ENCODE measurements at places on chromosomes 2 and 18.

DNA sequence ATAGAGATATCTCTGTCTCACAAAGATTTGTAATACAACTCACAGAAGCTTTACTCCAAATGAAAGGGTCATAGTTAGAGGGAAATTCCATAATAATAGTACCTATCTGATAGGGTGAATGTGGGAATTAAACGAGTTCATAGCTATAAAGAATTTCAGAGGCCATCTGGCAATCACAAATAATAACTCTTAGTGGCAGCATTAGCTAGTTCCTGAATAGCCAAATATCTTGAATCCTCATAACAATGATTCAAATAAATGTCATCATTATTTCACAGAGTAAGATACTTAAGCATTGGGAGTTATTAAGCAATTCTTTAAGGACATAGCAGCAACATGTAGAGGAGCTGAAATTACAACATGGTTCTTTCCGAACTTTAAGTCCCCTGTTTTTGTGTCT, 1265.0 kb upstream of the PIK3C3 start:
- DNase-seq: no peak

GRCh38 chr2:178105566-178105965, 6.7 kb upstream of the RBM45 start:
- DNase-seq: no peak

DNA sequence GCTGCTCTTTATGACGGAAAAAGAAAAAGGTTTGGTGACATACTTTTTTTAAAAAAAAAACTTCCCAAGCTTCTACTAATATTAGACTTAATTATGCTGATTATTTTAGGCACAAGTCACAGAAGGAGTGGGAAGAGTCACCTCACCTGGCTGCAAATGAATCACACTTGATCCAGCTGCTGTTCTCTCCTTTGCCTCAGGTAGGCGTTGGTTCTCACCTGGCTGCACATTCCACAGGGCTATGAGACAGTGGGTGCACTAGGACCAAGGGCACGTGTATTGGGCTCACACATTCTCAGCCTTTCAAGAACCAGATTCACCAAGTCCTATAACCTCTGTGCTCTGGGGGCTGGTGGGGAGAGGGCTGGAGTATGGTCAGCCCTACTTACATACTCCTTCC, 93.3 kb downstream of the TGFA start:
- no peak for DNase-seq

DNA sequence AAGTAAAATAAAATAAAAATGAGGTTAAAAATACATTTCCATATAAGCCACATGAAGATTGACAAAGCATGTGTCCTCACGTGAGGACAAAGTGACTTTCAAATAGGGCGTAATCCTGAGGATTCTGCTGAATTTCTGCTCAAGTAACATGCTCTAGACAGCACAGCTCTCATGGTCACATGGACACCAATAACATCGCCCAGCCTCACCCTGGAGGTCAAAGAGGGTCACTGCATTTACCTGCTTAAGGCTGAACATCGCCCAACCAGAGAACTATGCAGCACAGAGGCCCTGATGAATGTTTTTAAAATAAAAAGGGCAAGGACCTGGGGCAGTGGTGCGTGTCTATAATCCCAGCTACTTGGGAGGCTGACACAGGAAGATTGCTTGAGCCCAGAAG, 30.2 kb downstream of the TGFBRAP1 start:
- no peak for DNase-seq

DNA sequence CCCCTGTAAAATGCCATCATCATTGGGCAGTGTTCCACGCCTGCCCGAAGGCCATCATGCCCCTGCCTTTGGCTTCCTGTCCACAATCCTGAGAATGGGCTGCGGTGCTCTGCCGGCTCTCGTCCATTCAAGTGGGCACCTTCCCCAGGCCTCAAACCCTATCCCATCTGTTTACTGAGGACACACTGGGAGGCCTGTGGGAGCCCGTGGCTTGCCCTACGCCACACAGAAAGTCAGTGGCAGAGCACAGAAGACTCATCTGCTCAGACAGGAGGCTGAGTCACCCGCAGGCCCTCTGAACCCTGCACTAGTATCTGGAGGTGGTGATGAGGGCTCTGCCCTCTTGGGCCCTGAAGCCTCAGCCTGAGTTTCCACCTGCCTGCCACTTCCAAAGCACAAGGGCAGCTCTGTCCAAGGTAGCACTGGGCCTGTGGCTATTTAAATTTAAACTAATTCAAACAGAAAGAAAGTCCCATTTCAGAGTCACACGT, 19.1 kb upstream of the ANKRD53 start:
- no peak for DNase-seq

DNA sequence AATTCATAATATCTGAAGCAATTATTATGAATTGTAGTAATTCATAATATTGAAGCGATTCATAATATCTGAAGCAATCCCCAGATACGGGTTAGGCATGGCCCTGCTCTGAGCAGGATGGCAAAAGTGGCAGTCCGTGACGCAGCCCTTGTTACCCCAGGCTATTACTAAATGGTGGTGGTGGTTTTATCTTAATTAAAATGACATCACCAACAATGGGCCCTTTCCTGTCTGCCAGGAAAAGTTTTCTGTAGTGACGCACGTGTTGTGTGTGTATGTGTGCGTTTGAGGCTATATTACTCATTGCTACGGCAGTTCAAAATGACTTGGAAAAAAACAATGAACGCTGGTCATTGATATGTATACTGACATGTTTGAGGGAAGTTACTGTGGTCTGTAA, 10.6 kb upstream of the MOCOS start:
- DNase-seq: no peak

DNA sequence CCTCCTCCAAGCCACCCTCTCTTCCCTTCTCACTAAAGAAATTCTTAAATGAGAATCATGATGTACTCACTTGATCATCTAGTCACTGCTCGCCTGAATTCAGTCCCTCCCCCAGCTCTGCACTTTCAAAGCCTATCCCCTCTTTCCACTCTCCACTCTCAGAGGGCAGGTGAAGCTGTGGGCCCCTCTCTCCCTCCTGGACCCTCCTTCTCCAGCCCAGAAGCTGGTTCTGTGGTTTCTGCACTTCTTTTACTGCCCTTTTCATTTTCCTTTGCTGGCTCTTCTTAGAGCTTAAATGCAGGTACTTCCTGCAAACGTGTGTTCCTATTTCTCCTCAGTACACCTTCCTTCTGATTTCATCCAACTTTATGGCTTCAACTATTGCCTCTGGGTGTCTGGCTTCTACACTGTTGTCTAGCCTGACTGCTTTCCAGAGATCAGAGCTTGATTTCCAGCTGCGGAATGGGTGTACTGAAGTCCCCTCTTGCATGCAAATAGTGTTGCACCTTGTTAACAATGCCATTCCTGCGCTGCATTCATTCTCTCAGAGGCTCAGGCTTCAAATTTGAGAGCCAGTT, 15.3 kb upstream of the TXNDC2 start:
- no peak for DNase-seq

DNA sequence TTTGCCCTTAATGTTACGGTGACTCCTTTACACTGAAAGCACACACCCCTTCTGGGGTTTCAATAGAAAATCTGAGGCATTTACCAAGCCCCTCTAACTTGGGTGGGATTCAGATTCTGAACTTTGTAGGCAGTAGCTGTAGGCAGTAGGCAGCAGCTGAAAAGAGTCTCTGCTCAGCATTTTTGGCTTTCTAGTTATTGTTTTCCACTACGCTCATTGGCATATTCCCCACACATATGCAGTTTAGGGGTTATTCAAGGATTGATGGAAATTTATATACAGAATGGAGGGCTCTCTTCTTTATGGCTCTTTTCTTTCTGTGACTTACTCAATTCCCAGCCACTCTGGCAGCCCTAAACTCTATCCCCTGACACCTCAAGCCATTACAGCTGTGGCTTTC, 232.7 kb upstream of the REV1 start:
- no peak for DNase-seq

GRCh38 chr2:50374711-50375110, 657.2 kb downstream of the NRXN1 start:
- no peak for DNase-seq

- DNase-seq: no peak
Measured at GRCh38 chr2:177589186-177589585, 196.6 kb downstream of the AGPS start.

GRCh38 chr18:48138660-48139430, 208.4 kb upstream of the SMAD2 start:
- no peak for DNase-seq

DNA sequence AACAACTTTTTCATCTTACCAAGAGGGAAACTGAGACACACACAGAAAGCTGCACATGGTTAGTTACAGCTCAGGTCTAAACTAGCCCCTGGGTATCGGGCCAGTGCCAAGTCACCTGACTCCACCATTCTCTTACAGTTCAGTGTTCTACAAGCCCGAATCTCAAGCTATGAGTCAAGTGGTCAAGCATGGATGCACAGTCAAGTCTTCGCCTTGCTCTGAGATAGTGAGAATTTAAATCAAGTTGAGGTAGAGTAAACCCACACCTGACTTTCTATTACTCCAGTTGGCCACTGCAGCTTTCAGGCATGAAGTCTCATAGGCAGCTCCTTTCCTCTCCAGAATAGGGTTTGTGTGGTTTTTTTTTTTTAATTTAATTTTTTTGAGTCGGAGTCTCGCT, 34.5 kb upstream of the ARL5A start:
- no peak for DNase-seq

DNA sequence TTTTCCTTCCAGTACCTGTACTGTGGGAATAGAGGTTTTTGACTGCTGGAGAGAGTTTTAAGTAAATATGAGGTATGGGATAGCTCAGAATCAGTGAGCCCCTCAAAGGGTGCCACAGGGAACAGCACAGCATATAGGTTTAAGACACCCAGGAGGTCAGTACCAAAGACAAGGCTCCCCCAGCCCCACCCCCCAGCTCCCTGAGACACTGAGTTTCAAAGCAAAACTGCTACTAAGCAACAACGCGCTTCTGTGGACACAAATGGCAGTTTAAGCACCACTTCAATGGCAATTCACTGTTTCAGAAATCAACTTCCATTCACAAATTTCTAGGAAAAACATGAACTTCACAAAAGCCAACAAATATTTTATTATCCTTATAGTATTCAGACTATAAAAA, 15.2 kb downstream of the E2F6 start:
- DNase-seq: no peak

GRCh38 chr2:15788455-15788829, 151.9 kb upstream of the MYCN start:
- DNase-seq: no peak

DNA sequence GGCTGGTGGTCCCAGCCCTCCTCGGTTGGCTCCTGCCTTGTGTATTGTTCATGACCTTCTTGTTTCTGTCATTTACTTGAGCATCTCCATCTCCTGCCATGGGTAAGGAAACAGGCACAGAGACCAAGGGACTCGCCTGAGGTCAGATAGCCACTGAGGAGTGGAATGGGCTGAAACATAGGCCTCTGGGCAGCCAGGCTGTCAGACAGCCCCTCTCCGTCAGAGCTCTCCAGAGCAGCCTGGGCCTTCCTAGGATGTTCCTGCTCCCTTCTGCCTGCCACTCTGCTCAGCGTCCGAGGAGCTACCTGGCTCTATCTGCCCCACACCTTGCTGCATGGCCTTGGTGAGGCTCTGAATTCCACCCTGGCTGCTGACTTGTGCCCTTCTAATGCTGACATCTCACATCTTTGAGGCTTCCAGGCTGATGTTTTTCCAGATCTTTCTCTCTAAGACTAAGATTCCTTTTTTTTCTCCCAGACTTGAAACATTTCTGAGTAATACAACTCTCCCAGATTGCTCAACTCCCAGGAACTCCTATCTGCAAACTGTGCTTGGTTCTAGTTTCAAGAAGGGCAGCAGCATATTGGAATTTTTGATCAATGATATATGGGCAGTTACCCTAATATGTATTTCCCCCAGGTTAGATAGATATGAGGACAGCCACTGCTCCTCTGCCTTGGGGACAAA, 67.7 kb downstream of the MCFD2 start:
- DNase-seq: no peak

DNA sequence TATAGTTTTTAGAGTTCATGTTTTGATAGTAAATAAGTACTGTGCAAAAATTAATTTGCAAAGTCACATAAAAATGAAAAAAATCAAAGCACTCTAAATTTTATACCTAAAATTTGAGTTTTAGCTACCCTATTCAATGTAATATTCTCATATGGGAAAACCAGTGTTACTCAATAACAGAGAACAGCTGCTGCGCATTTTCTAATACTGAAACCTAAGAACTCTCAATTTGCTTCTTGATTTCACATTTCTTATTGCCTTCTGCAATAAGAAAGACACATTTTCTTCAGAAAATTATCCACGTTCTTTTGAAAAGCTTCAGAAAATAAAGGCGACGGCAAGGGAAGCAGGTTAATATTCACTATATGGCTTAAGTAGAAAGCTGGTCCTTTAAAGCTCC, 199.1 kb upstream of the CCDC150 start:
- DNase-seq: no peak

DNA sequence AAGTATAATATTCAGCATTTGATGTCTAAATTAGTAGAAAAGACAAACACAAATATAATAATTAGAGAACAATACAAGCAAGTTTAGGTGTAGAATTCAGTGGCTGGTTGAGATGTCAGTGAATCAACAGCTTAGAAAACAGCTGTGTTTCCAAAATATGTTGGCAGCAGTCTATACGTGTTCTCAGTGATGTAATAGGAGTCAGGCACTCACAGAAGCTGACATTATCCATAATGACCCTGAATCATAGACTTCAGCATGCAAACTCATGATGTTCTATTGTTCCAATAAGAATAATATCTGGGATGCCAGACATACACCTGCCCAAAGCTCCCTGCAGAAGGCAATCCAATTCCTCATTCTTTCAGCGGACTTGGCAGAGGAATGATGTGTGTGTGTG, 164.7 kb downstream of the SLC8A1 start:
- DNase-seq: no peak

GRCh38 chr18:25019086-25019860, 332.7 kb downstream of the ZNF521 start:
- DNase-seq: no peak

- no peak for DNase-seq
Measured at GRCh38 chr2:201859949-201860348, 53.6 kb downstream of the CDK15 start.

GRCh38 chr2:46939626-46940359, 24.2 kb upstream of the MCFD2 start:
- no peak for DNase-seq

GRCh38 chr18:10062302-10063300, 148.8 kb downstream of the VAPA start:
- no peak for DNase-seq

GRCh38 chr2:182763311-182763912, 47.4 kb downstream of the DNAJC10 start:
- DNase-seq: no peak

- no peak for DNase-seq
Measured at GRCh38 chr2:12287220-12287751, 429.4 kb upstream of the TRIB2 start.
